ENCODE measurements at places on chromosomes 4 and X. TPM values are rescaled to one million over a fixed set of nuclear protein-coding genes. Genes with fewer than 3 reads are reported as not detected.

DNA sequence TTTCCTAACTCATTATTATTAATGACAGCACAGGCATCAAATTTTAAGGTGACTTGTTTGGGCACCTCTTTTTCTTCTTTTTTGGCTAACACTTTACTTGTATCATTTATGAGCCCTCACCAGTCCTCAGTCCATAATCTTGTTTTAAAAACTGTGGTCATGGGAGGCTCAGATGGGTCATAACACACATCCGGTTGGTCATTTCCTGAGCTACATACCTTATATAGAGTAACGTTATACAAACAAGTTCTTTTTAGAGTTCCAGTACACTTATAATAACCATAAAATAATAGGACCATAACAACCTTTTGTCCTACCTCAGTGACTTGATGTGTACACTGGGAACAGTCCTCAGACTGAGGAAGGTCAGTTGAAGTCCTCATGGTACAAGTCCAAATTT, 21.1 kb upstream of the PLS3 start:
- no peak for DNase-seq

DNA sequence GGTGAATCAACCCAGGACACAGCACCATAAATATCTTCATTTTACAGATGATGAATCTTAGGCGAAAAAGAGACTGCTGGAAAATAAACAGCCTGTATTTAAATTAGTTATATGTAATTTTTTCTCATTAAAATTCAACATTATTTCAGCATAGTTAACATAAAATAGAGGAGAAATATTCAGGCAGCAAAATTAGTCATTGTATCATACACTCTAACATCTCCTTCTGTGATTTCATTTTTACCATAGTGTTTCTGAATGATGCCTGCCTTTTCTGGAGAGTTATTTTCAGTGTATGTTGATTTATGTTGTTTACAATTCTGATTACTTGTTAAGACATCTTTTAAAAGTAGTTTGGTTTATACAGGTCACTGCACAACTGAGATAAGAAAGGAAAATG, 82.3 kb upstream of the KCNIP4 start:
- DNase-seq: no peak

RNF128 gene
- total RNA-seq: 43.0 TPM

- no peak for DNase-seq
These were observed 97.0 kb upstream of the PJA1 start for GRCh38 chrX:69262036-69262936.

- no peak for DNase-seq
These were observed 92.0 kb upstream of the TLR2 start for GRCh38 chr4:153592064-153592463.

DNA sequence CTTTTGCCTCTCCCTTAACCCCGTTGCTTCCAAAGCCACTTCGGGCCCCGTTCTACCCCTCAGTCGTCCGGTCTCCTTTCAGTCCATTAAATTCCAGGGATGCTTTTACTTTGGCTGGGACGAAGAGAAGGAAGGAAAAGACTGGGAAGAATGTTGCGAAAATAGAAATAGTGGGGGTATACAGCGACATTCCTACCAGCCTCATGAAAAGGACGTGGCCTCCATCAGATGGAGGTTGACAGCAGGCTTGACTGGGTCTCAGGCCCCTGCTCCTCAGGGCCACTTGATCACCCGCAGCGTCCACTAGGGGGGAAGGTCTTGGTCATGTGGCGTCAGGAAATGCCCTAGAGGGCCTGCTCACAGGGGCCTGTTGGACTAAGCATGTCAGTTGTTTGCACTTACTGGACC, 657 bp upstream of the ANKRD50 start:
- DNase-seq: peak; percentile 60

DNA sequence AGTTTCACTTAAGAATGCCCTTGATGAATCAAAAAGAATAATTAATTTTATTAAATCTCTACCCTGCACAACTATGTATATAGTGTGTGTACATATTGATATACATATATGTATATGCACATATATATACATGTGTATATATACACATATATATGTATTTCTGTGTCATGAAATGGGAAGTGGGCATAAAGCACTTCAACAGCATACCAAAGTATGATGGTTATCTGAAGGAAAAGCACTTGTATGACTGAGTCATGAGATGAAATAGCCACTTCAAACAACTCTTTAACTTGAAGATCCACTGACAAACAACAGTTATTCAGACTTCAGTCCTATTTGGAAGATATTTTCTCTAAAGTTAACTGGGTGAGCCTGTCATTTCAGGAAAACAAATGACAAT, 16.3 kb downstream of the RNF128 start:
- DNase-seq: no peak

GRCh38 chrX:79147477-79147876, 3.0 kb downstream of the GPR174 start:
- DNase-seq: no peak

DNA sequence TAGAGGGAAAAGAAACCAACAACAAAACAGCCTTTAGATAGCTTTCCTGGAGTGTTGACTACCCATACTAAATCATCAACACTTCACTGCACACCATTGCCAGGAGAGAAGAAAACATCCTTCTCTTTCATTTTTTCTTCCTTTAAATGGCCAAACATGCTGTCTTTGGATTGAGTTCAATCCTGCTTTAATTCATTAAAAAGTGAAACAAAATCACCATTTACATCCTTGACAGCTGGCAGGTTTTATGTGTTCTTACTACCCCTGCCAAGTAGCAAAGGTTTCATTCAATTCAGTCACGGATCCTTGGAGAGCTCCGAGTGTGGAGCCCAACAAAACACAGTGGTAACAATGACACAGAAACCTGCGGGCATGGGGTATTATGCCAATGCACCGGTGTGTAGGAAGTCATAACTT, 568.3 kb downstream of the ANKRD50 start:
- DNase-seq: no peak

MAGEB10 gene
- total RNA-seq: not detected

GRCh38 chr4:129344058-129344457, 248.1 kb downstream of the C4orf33 start:
- DNase-seq: peak; percentile 23

GRCh38 chr4:98284640-98285046, 23.5 kb downstream of the RAP1GDS1 start:
- DNase-seq: no peak

DNA sequence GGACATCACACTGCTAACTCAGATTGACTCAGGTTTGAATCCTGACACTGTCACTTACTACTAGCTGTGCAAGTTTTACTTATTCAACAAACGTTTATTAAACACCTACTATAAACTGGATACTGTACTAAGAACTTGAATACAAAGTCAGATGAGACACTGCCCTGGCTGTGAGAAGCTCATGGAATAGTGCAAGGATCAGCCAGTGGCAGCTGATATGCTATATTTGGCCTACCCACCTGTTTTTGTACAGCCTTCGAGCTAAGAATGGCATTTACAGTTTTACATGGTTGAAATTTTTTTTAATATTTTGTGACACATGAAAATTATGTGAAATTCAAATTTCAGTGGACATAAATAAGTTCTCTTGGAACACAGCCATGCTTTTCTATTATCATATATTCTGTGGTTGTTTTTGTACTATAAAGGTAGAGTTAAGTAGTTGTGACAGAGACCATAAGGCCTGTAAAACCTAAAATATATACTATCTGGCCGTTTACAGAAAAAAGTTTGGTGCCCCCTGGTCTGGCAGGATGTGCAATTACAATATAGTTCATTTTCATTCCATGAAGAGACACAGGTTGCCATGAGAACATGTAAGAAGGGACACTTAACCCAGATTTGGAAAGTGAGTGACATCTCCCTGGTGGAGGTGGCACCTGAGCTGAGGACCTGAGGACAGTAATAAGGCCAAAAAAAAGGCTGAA, 3.4 kb upstream of the SEC24D start:
- DNase-seq: no peak

Measured in left colon (tissue), 2 donors.